ENCODE measurements at places on chromosomes 11 and 22.

GRCh38 chr22:38924347-38924952 is 33.0 kb upstream of the APOBEC3A start:
- no peak for DNase-seq

- peak; percentile 53 for DNase-seq
Measured at GRCh38 chr22:37267135-37267587, 15.1 kb upstream of the CYTH4 start.

GRCh38 chr11:2551131-2551530 is 106.3 kb downstream of the KCNQ1 start:
- no peak for DNase-seq

DNA sequence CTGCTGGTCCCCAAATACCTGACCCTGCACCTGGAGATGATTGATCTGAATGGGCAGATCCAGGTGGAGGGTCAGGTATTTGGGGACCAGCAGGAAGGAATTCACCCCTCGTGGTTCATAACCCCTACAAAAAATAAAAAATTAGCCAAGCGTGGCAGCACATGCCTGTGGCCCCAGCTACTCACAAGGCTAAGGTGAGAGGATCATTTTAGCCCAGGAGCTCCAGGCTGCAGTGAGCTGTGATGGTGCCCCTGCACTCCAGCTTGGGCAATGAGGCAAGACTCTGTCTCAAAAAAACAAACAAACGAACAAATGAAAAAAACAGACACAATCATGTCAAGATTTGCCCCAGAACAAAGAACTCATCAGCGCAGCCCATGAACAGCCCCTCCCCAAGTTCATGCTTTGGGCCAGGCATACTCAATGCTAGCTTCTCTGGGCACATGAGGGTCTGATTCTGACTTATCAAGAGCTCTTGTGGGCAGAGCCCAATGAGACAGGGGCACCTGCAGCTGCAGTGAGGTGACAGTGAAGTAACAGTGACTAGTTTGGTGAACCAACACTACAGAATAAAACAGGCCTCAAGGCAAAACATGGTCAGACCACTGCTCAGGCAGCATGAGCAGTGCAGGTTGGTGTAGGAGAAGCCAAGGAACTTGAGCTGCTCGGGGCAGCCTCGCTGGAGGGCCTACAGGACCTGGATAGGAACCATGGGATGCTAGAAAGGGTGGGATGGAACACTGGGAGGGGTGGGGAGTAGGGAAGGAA is 10.2 kb upstream of the FCHSD2 start:
- no peak for DNase-seq
